T-helper 17 cell (primary cell): ENCODE measurements at places on chromosomes 16 and 17.

GRCh38 chr17:18143044-18143936, 34.7 kb downstream of the MYO15A start:
- no peak for DNase-seq

GRCh38 chr16:56738221-56738620, 8.3 kb downstream of the NUP93 start:
- no peak for DNase-seq

- DNase-seq = no peak
These were observed 250.5 kb upstream of the C16orf82 start for GRCh38 chr16:26816266-26816665.

DNA sequence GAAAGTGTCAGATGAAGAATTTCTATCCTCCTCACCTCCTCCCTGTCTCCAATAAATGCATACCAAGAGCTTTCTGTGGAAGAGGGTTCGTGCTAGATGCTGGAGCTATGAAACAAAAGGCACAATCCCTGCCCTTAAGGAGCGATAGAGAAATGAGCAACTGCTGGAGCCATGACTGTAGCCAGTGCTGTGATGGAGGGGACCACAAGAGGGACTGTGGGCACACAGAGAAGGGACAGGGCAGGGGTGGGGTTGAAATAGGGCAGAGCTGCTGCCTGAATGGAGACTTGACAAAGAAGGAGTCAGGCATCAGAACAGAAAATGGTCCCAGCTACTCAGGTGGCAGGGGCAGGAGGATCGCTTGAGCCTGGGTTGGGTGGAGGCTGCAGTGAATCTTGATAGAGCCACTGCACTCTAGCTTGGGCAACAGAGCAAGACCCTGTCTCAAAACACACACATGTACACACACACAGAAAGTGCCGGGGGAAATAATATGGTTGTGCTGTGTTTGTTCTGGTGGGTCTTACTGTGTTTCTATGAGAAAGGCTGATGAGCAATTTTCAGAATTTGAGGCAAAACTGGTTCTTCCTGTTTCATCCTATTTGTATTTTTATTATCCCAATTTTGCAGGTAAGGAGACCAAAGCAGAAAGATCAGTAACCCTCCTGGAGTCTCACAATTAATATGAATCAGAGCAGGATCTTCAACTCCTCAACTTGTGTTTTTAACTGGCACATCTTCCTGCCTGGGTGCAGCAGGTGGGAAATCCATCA, 16.5 kb downstream of the TMEM98 start:
- no peak for DNase-seq

DNA sequence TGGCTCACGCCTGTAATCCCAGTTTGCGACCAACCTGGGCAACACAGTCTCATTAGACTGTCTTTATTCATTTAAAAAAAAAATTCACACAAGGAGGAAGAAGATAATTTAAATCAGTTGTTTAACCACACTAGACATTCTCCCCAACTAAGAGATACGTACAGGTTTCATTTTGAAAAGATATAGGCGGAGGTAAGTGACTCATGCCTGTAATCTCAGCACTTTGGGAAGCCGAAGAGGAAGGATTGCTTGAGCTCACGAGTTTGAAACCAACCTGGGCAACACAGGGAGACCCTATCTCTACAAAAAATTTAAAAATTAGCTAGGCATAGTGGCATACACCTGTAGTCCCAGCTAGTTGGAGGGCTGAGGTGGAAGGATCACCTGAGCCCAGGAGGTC, 5.3 kb downstream of the CMTM4 start:
- no peak for DNase-seq

DNA sequence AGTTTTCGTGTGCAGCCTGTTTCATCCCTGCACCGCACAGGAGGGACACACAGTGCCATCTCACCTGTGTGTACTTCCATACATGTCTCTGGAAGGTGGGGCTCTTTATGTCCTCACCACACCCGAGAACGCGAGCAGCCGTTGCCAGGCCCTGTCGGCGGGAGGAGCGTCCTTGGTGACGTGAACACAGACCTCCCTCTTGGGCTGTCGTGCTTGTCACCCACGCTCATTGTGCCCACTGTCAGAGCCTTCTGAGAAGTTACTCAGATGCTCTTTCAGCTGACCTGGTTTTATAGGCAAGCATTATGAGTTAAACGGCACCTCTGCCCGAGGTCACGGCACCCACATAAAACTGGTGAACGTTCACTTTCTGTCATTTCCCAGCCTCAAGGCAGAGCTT, 40.2 kb downstream of the ZNF750 start:
- DNase-seq = no peak

DNA sequence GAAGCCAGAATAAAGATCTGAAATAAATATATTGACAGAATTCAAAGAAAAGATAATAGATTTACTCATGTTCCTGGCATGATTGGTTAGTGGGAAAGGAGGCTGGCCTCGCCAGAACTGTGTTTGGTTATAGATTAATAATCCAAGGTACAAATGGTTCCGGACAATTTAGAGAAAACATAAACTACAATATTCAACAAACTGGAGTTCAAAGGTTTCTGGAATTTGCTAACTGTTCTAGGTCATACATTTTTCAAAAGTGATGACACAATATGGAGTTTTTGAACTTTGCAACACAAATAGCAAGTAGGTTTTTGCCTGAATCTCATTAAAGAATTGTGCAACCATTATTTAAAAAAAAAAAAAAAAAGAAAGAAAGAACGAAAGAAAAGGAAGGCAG, 251.7 kb upstream of the SALL1 start:
- no peak for DNase-seq

DNA sequence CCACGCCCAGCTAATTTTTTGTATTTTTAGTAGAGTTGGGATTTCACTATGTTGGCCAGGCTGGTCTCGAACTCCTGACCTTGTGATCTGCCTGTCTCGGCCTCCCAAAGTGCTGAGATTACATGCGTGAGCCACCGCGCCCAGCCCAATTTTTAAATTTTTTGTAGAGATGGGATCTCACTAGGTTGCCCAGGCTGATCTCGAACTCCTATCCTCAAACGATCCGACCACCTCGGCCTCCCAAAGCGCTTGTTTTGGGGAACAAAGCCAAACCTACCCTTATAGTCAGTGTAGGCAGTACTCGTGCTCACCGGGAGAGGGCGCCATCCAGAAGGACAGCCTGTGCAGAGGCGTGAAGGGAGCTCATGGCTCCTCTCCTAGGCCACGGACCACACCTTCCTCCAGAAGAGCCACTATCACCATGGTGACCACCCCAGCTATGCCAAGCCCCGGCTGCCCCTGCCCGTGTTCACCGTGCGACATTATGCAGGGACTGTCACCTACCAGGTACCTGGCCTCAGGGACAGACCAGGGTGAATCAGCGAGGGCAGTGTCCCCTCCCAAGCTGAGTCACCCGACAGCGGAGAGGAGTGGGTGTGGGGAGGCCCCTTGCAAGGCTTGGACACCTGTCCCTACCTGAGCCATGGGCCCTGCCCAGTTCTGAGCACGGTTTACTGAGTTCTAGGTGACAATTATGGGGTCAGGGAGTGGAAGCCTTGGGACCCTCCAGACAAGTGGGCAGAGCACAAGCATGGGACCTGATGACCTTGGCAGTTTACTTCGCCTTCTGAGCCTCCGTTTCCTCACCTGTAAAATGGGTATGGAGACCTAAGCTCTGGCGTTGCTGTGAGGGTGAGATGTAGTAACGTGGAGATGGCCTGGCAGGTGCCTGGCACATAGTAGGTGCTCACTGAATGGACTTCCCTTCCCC, 13.7 kb downstream of the MYO15B start:
- DNase-seq = peak; percentile 61

DNA sequence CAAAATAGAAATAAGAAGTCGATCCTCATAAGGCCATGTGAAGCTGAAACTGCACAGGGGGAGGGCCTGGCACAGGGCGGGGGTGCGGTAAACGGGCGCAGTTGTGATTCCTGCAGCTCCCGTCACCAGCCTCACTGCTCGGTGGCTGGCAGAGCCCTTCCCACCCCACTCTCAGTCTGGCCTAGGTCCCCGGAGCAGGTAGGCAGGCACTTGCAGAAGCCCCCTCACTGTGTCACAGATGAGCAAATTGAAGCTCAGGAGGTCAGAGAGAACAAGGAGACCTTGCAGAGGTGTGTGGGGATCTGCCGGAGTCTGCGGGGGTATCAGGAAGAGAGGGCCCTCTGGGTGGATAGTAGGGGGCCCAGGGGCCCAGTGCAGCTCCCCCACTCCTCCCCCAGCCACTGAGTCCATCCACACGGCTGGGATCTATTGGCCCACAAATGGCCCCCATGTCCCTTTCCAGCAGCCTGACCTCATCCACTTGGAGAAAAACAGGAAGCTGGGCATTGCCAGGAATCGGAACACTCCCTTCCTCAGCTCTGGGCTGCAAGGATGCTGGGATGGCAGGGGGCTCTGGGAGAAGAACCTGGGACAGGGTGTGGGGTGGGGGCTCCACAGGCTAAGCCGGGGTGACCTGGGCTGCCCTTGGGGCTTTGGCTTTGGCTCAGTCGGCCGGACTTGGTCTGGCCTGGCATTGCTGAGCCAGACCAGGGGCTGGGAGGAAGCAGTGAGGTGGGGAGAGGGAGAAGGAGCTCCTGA, 21.4 kb upstream of the MAP3K14 start:
- no peak for DNase-seq

GRCh38 chr17:65885541-65886312, 306.2 kb downstream of the CEP112 start:
- DNase-seq = no peak

DNA sequence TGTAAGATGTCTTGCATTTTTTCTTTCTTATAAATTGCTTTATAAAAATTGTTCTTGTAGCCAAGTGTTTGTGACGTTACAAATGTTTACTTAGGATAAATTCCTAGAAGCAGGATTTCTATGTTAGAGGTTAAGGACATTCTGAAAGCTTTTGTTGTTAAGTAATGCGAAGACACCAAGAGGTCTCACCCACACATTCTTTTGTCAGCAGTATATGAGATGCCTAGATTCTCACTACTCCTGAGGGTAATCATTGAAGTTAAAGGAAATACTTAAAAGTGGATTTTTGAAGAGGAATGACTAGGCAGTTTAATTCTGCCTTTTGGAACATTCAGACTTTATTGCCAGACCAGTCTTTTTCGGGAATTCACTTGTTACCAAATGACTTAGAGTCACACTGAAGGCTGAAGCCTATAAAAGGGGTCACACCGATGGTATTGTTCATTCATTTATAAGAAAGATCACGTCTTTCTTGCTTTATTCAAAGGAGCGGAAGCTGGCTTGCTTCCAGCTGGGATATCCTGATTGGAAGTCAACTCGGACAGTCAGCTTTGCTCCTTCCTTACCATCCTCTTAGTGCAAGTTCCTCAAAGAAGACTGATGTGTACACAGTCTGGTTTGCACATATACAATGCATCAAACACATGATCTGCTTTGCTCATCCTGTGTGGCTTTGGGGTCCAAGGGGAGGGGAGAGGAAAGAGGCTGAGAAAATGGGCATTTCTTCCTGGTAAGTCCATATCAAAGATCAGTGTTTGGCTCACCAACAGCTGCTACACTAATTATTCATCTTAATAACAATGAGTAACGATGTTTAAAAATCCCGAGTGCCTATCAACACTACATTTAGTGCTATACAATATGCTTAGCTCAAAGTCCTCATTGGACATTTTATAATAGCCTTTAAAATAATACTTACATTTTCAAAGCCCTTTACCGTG, 160.0 kb downstream of the MAP2K6 start:
- no peak for DNase-seq

GRCh38 chr16:78903237-78903636, 697.3 kb downstream of the MAF start:
- no peak for DNase-seq

- DNase-seq = no peak
These were observed 20.5 kb downstream of the SLC4A1 start for GRCh38 chr17:44247440-44247841.

GRCh38 chr17:2547176-2547575, 35.5 kb upstream of the METTL16 start:
- DNase-seq = no peak

DNA sequence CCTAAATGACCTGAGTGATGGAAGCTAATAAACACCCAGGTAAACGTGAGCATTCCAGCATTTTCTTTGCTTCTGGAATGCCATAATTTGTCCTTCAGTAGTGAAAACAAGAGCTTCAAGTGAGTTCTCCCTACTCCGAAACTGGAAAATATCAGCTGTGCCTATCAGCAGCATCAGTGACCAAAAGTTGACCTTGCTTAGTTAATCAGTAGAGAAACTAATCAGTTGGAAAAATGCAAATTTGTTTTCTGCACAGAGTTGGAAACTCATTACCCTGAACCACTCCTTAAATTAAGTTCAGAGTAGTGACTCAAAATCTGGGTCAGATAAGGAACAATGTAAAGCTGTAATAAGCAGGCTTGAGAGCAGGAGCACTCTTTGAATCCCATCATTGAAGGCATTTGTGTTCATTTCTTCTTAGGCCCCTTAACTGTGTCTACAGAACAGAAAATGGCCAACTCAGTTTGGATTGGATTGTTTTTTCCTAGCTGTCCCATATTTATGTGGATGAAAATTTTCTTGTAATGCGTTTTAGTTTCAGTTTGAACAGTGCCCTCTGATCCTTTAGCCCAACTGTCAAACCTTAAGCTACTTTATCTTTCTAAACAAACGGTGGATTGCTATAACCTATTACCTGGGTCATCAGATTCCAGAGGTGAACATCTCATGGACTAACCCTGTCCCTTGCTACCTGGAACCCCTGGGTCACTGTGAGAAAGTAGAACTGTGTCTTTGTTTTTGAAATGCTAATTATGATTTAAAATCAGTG, 290.4 kb downstream of the TOX3 start:
- no peak for DNase-seq

DNA sequence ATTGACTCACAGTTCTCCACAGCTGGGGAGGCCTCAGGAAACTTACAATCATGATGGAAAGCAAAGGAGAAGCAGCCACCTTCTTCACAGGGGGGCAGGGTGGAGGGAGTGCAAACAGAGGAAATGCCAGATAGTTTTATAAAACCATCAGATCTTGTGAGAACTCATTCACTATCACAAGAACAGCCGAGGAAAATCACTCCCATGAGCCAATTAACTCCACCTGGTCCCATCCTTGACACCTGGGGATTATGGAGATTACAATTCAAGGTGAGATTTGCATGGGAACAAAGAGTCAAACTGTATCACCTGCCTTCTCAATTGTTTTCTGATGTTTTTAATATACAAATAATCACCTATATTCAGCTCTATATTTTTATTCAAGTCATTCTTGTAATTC, 1527.3 kb upstream of the GOT2 start:
- no peak for DNase-seq

DNA sequence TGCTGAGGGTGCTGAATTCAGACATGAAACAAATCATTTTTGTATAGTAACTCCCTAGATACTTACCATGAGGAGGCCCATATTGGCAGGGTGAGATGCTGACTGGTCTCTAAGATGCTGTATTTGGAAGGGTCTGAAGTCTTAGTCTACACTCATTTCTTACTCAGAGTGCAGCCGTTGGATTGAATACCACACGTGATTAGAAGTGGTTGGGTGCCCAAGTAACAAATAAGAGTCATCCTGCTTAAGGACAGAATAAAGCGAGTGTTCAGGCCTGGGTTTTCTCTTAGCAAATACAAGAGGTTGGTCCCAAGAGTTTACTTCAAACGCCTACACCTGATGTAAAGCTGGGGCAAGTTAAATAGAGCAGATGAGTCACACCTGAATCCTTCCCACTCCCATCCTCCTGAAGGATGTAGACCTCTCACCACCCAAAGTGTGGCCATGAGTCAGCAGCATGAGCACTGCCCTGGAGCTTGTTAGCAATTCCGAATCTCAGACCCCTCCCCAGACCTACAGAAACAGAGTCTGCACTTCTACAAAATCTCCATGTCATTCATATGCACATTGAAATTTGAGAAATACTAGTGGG, 284.6 kb upstream of the CDH5 start:
- no peak for DNase-seq
